OCI-LY7 (cell line): ENCODE measurements at places on chromosomes 6 and 20.

DNA sequence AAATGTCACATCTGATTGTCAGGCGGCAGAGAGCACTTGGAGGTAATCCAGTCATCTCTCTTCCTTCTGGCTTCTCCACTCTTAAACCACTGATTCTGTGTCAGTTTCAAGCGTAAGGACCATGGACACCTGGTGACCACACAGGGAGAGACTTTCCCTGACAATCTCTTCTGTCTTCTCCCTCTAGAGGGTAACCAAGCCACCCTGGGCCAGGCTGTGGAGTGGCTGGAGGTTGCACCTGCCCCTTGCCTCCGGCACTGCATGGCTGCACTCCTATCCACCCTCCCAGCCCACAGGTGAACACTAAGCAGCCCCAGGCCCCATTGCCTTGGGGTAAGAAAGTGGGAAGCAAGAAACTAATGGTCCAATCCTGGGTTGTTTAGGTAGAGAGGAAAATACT is 78.7 kb downstream of the BFSP1 start:
- DNase-seq, result no peak

DNA sequence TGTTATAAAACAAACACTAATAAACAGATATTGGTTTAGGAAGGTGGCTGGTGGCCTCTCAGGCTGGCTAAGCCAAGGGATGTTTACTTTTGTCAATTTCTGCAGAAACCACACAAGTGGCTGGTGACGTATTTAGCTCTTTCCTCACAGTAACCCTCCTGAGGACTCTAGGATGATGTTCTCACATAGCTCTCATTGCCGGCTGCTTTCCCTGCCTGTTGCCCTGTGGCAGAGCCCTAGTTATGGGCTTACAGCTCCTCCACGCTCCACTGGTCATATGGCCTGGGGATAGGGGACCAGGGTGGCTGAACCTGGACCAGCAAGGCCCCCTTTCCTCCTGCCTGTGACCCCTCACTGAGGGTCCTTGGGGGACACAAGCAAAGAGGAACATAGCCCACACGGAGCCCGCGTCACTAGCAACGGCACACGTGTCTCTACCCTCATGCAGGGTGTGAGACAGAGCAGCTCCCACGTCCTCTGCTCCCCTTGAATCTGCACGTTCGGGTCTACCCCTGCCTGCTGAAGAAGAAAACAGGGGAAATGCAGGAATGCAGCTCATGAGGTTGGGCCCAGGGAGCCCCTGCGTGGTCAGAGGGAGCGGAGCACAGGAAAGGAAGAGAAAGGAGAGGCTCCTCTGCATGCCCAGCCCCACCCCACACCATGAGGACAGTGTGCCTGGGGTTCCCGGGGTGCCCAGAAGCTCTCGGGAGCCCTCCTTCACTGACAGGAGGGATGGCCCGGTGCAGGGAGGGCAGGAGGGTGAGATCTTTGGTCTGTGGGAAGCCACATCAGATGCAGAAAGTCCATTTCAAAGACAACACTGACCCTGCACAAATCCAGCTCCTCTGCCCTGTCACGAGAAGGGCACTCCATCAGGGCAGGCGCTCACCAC is 13.9 kb downstream of the RAMACL start:
- DNase-seq, result no peak

DNA sequence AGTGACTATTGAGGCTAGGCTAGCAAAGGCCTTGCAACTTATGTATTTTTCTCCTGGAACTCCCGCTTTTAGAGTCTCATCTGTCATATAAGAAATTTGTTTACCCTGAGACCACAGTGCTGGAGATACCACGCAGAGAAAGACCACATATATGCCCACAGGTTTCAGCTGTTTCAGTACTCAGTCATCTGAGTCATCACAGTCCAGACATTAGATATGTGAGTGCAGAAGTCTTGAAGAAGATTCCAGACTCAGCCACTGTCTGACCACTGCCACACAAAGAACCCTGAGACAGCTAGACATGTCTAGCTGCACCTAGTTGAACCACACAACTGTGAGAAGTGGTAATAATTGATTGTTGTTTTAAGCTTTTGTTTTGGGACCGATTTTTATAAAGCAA is 648.3 kb downstream of the EPM2A start:
- no peak for DNase-seq

DNA sequence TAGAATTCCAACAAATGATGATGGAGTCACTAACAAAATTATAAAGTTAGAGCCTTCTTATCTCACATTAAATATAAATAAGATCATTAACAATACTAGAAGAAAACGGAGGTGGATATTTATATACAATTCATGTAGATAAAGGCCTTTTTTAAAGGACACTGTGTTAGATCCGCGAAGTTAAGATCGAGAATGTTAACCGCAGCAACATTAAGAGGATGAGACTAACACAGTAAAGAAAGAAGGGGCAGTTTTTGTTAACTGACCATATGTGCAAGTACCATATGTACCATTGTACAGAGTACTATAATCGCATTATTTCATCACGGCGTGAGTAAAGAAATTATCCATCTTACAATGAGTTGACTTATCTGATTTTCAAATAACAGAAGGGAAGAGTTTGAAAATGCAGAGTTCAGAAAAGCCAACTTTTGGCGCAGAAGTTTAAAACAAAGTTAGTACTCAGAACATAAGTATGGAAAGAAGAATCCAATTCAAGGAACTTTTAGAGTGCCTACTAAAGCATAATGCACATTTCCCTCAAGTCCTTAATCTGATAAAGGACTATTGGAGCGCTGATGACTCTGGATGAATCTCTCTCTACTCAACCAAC is 1.4 kb downstream of the FBXL4 start:
- DNase-seq, result peak; percentile 13
